ENCODE measurements at places on chromosomes 11 and 22.

GRCh38 chr22:34502821-34503220, 563.1 kb upstream of the ISX start:
- no peak for DNase-seq

DNA sequence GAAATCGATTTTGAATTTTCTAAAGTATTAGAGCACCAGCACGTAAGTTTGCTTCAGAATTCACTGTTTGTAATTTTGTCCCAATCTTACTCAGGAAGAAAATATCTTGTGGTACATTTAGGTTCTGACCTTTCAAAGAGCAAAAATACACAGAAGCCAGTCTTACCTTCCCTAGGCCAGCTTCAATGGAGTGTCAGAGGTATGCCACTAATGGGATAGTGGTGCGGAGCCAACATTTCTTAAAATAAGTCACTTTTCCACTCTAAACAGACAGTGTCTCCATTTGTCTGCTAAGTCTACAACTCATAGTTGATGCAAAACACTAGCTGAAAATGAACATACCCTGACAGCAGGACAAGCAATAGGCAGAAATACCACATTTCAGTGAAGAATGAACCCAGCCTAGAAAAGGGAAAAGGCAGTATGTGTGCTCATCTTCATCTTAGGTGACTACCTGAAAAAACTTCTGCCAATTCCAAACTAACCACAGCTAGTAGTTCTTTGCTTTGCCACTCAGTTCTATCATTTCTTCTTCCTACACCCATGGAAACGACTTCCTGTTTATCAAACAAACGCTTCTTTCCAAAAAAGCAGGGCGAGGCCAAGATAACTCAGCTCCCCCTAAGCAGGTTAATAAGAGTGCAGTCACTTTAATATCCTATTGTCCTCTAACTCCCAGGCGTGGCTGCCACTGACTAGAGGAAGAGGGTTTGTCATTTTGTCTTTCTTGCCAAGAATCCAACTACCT, 94.0 kb upstream of the APOA1 start:
- DNase-seq: peak; percentile 36

DNA sequence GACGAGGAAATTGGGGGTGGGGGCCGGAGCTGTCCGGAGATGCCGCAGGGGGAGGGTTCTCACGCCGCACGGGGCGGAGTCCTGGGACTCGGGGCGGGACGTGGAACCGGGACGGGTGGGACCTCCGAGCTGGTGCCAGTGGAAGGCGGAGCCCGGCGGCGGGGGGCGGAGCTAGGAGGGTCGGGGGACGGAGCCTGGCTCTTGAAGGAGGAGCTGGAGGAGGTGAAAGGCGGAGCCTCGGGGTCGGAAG, 271 bp downstream of the FKBP2 start:
- no peak for DNase-seq

DNA sequence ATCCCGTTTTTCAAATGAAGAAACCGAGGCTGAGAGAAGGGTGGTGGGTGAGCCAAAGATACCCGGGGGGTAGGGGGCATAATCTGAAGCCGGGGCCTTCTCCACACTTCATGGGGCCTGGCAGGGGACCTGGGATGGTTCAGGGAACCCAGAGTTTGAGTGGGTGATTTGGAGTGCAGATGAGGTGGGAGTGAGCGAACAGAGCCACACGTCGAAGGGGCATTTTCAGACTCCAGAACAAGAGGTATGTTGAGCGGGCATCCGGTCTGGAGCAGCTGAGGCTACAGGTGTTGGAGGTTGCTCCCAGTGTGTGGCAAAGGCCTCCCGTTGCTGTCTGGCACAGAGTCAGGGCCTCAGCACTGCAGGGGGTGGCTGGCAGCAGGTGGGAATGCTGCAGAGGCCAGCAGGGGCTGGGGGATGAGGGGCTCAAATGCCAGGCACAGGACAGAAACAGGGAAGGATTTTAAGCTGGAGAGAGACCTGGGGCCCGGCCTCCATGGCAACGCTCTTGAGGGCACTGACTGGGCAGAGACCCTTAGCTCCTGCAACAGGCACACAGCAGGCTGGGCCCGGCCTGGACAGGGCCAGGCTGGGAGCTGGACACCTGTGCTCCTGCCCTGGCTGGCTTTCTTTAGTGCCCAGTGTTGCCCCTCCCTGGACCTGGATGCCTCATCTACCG, 46.2 kb downstream of the WNT11 start:
- DNase-seq: no peak

- DNase-seq: no peak
These were observed 505.3 kb downstream of the SOX6 start for GRCh38 chr11:15851051-15851498.

- DNase-seq: no peak
These were observed 208.1 kb downstream of the CTTN start for GRCh38 chr11:70606248-70606950.

DNA sequence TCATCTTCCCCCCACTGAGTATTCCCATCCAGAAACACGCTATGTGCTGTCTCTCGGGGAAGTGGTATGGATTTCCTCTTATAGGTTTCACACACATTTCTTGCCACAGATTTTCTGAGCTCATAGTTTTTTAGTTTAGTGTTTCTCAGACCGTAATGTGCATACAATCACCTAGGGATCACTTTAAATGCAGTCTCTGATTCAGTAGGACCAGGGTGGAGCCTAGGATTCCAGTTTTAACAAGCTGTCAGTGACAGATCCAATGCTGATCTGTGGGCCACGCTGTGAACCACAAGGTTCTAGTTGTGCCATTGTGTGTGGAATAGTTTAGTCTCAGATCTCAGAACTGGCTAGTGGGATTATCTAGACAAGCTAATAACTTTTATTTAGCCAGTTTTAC, 23.7 kb upstream of the CXCR5 start:
- DNase-seq: no peak

GRCh38 chr22:46067159-46068111, 82.9 kb upstream of the PPARA start:
- DNase-seq: no peak

GRCh38 chr11:13064593-13064992, 55.5 kb downstream of the RASSF10 start:
- DNase-seq: no peak

DNA sequence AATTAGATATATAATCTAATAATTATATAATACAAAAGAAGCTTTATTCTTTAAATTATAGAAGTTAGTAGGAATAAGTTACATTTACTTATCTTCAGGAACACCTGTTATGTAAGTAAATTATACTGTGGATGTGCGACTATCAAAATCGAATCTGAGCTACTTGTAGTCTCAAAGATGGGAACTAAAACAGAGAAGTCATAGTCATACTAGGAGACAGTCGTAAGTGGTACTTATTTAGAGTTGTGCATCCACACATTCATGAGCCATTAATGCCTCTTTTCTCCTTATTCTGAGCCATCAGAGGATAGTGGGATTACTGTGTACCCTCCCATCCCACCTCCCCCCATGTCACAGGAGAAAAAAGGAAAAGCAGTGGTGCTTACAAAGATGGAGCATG, 114.4 kb downstream of the CADM1 start:
- DNase-seq: no peak

DNA sequence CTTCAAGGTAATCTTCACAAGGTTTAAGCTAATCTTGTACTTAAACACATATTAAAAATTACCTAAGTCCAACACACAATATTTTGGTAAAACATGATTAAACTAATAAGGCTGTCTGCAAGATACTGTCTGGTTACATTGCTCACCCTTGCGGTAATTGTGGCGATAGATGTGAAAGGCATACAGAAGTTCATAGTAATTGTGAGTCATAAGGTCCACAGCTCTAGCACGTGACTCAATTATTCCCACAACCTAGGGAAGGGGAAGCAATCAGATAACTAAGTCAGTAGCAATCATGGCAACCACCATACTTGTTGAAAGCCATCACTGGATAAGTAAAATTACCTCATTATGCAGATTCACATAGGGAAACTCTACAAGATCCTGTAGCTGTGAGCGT, 30.5 kb upstream of the FNBP4 start:
- DNase-seq: peak; percentile 23

DNA sequence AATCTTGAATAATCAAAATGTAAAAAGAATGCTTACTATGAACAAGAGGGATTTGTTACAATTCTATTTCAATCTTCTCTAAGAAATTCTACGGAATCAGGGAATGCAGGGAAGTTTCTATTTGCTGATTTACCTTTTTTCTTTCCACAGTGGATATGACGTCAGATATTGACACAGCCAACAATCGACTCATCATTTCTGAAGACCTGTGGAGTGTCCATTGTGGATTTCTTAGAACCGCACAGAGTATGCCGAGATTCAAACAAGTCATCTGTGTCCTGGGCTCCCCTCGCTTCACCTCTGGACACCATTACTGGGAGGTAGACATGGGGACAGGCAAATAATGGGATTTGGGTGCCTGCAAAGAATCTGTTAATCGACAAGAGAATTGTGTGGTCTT, 4.1 kb upstream of the RFPL1 start:
- no peak for DNase-seq

GRCh38 chr22:45399712-45400445, 13.5 kb downstream of the SMC1B start:
- DNase-seq: no peak

- DNase-seq: no peak
These were observed 82.7 kb downstream of the CSNK2A3 start for GRCh38 chr11:11270236-11270775.

DNA sequence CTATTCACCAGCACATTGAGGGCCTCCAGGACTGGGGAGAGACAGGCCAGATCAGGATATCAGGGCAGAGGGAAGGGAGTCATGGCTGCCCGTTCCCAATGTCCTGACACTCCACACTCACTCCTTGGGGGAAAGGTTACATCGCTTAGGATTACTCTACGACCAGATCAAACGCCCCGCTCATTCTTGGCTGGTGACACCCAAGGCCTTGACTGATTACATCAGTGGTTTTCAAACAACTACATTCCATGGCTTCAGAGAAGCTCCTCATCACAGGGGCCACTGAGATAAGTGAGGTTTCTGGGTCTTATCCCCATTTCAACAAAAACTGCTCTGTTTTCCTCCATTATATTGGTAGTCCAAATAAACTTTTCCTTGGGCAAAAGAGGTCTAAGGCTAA, 15.0 kb downstream of the UBE2L6 start:
- DNase-seq: no peak

GRCh38 chr22:49086606-49087157, 741.0 kb downstream of the BRD1 start:
- DNase-seq: no peak

- DNase-seq: no peak
These were observed 377.6 kb downstream of the LARGE1 start for GRCh38 chr22:33542722-33543121.

DNA sequence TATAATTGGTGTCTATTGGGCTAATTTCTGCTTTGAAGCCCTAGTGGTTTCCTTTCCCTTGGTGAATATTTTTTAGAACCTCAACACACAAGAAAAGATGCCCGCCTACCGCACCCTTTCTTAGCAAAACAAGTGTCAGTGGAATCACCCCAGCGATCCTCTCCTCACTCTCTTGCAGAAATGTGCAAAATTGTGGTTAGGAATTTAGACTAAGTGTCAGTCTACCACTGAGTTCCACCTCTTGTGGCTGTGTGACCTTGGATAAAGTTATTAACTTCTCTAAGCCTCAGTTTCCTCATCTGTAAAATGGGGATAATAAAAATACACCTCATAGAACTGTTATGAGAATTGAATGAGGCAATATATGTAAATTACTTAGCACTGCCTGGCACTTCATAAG, 5.3 kb upstream of the JAML start:
- peak; percentile 74 for DNase-seq

DNA sequence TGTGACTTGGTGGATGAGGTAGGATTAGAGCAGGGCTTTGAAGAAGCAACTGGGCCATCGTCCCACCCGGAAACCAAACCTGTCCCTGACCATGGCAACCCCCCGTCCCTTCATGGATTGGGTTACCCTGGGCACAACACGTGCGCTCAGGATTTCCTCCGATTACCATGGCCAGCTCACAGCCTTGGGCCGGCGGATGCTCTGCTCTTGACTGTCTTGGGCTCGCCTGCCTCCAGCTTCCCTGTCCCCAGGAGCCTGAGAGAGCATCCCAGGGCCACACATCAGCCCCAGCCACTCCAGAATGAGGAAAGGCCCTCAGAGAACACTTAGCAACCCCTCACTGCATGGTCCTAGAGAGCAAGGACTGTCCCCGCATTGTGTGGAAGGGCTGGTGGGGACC, 22.8 kb downstream of the MYO7A start:
- DNase-seq: no peak

- DNase-seq: no peak
These were observed 68.5 kb upstream of the PPARA start for GRCh38 chr22:46081831-46082210.

DNA sequence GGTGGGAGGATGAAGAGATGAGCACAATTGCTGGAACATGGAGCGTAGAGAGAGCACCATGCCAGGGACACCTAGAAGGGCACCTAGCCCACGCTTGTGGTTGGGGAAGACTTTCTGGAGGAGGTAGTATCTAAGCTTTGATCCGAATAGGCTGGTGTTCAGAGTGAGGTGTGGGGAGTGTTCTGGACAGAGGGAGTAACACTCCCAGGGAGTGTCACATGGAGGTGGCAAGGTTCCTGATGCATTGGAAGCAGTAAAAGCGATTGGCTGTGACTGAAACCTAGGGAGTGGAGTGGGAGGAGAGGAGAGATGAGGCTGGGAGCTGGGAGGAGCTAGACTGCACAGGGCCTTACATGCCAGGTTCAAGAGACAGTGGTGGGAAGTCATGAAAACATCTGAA, 188.0 kb upstream of the NCAM1 start:
- no peak for DNase-seq

DNA sequence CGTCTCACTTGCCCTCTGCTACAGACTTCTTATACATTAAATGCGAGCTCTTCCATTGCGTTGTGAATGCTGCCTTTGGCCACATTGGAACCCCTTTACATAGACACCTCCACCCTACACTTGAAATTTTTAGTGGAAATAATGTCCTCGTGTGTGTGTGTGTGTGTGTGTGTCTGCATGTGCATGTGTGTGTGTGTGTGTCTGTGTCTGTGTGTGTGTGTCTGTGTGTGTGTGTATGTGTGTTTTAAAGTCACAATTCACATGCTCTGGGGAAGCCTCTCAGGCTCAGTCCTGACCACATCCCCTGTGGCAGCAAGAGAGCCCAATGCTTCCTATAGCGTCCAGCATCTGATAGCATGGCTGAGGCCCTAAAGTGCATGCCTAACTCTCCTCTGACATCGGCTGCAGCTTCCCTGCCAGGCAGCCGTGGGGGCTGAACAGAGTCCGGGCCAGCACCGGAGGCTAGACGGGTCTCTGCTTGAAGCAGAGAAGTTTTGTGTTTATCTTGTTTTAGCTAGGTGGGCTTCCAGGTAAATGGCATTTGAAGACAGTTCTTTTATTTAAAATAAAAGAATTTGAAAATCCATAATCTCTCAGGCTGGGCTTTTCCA, 64.5 kb upstream of the EMID1 start:
- DNase-seq: no peak

DNA sequence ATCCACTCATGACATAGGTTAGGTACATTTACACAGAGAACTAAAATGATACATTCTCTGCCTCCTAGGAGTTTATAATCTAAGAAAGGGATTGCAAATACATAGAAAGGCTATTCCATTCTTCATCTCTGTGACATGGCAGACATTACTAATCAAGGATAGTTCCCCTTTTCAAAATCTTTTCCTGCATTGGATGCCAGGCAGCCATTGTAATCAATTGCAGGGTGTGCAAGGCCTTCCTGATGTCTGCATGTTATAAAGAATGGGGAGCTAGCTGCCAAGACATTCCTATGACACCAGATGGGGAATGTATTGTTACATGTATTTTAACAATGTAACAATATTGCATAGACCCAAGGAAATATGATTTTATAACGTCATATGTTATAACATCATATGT, 82.0 kb downstream of the KIRREL3 start:
- no peak for DNase-seq

GRCh38 chr11:8019314-8020243, 32.4 kb downstream of the EIF3F start:
- peak; percentile 34 for DNase-seq

Measured in CD4-positive, alpha-beta T cell treated with Interleukin-17A for 4 hours (primary cell).